HL-60 (cell line): ENCODE measurements at places on chromosomes 11 and 22.

- DNase-seq = no peak
Observed at GRCh38 chr11:64456509-64457320, 97.8 kb downstream of the RPS6KA4 start.

GRCh38 chr11:114128399-114128798, 68.9 kb downstream of the ZBTB16 start:
- DNase-seq = no peak

DNA sequence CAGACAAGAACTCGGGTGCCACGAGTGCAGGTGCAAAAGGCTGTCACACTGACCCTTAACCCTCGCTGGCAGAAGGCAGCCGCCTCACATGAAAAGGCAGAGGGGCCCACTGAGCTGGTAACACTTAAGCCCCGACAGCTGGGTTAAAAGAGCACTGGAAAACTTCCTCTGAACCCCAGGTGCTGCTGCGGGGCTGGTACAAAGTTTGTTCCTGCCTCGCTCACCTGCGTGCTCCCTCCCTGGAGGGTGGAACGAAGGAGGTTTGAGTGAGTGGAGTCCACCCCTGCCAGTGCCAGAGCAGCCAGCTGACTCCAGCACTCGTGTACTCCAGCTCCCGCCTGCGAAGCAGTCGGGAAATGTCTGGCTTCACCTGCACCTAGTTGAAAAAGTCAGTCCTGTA, 12.6 kb downstream of the SULT4A1 start:
- DNase-seq = no peak

- DNase-seq = peak; percentile 37
Observed at GRCh38 chr11:68837583-68838571, 3.8 kb downstream of the CPT1A start.

DNA sequence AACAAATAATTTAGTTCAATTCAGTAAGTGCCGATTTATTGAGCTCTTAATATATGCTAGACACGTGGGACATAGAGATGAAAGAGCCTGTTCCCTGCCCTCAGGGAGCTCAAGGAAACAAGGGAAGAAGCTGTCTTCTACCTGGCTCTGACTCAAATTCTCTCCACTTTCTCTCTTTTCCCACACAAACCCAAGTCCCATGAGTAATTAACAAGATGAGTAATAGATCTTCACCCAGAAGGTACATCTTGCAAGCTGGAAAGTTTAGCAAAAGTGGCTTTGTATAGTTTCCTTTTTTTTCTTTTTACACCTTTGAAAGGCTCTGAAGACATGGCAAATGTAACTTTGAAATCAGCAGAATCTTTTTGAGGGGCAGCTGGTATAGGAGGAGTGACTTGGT, 48.2 kb upstream of the CHST1 start:
- no peak for DNase-seq

DNA sequence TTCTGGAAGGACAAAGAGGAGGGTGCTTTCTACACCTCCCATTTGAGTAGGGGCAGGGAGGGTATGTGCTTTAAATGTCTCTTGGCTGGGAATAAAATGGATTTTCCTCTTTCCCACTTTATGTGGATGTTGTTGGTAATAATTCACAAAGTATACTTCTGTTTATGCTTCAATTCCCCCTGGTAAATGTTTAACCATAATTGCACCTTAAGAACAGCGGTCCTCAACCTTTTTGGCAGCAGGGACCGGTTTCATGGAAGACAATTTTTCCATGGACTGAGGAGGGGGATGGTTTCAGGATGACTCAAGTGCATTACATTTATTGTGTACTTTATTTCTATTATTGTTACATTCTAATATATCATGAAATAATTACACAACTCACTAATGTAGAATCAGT, 4.0 kb upstream of the TP53AIP1 start:
- no peak for DNase-seq

GRCh38 chr11:68930991-68931855, 27.5 kb downstream of the IGHMBP2 start:
- DNase-seq = no peak

DNA sequence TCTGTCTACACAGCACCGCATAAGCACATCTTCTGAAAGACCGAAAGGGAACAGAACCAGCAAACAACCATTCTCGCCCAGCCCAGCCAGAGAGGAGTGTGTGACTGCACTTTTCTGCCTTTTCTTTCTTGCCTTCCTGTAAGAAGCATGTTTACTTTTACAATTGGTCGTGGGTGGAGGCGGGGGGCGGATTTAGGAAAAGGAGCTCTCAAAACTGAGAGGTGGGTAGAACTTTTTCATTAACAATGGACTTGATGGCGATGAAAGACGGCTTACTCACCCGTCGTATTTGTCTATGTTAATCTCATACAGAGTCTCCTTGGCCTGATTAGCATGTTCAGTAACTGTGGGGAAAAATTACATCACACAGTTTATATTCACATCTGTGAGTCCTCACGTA, 27.2 kb downstream of the CERK start:
- DNase-seq = no peak

DNA sequence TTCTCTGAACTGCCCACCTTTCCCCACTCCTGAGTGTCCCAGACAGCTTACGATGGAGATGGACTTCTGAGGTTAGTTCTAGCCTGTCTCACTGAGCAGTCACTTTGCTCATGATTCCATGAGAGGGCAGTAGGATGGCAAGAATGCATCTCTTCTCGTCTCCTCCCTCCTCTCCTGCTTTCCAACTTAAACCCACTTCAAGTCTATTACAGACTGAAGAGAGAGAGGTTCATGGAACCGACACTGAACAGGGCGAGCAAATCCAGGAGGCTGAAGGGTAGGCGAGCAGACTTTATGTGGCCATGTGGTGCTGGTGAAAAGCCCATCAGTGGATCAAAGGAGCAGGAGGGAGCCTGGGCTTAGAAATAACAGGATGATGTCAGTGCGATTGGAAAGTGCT, 38.6 kb downstream of the CEP164 start:
- DNase-seq = no peak

DNA sequence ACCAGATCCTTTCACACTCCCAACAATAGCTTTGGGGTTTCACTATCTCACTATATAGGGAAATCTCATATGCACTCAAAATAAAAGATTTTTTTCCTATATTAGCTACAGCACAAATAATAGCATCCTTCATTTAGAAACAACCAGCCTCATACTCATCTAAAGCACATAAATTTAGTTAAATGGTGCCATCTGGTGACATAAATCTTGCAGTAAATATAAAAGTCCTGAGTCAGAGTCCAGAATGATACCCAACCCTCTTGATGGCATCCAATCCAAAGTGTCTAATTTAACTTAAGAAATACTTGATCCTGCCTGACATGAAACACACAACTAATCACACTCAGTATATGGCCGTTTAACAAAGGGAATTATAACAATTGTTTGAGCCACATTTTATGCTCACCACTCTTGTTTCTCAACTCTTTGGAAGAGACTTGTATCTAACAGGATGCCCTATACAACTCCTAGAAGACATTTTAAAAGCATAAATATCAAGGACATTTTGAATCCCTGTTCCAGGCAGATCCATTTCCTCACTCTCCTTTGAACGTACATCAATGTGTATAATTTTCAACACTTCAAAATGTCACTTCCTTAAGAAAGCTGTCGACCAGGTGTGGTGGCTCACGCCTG, 36.2 kb downstream of the DLG2 start:
- DNase-seq = no peak

GRCh38 chr11:1603629-1604028, 4.6 kb downstream of the KRTAP5-3 start:
- no peak for DNase-seq

- DNase-seq = no peak
Observed at GRCh38 chr11:110712659-110713448, 617 bp upstream of the ARHGAP20 start.

GRCh38 chr11:1518301-1518700, 31.7 kb upstream of the MOB2 start:
- no peak for DNase-seq

GRCh38 chr11:120703358-120704152, 192.0 kb downstream of the GRIK4 start:
- no peak for DNase-seq

GRCh38 chr11:95066716-95067038, at the start of gene SRSF8:
Gene SRSF8, plus strand, starts transcription at chr11:95066919. Its CDS starts 308 bp downstream, at chr11:95067227.
- no peak for DNase-seq

GRCh38 chr11:2306452-2306823, 4.6 kb downstream of the TSPAN32 start:
- DNase-seq = no peak

- DNase-seq = no peak
Observed at GRCh38 chr11:127448101-127448500, 447.5 kb upstream of the KIRREL3 start.

DNA sequence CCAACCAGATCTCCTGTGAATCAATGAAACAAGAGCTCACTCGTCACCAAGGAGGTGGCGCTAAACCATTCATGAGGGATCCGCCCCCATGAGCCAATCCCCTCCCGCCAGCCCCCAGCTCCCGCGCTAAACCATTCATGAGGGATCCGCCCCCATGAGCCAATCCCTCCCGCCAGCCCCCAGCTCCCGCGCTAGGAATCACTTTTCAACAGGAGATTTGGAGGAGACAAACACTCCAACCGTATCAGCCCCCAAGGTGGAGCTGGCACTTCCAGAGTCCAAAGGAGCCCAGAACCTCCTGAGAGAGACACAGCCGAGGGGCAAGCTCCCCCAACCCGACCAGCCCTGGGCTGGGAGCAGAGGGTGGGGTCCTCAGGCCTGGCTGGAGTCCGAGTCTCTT, 40.9 kb upstream of the PRR5 start:
- no peak for DNase-seq

- no peak for DNase-seq
Observed at GRCh38 chr11:15091625-15092024, 18.2 kb downstream of the CALCB start.

DNA sequence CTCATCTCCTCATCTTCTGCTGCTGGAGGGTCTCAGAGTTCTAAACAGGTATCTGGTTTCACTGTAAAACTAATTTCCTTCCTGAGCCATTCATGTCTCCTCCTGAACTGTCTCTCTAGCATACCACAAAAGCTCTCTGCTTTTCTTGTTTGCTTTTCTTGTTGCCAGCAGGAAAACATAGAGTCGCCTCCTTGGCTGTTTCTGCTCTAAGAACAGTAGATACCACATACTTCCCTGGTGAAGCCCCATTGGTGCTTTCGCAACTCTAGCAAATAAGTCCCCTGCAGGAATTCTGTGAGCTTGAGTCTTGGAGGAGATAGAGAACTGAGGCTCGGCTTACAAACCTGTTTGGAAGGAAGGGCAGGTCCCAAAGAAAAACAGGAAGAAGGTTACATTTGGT, 7.0 kb downstream of the DIXDC1 start:
- no peak for DNase-seq

- peak; percentile 85 for DNase-seq
Observed at GRCh38 chr11:65420979-65421793, 1.4 kb upstream of the NEAT1 start.

- DNase-seq = no peak
Observed at GRCh38 chr11:118998388-118998717, 415 bp downstream of the CENATAC start.

DNA sequence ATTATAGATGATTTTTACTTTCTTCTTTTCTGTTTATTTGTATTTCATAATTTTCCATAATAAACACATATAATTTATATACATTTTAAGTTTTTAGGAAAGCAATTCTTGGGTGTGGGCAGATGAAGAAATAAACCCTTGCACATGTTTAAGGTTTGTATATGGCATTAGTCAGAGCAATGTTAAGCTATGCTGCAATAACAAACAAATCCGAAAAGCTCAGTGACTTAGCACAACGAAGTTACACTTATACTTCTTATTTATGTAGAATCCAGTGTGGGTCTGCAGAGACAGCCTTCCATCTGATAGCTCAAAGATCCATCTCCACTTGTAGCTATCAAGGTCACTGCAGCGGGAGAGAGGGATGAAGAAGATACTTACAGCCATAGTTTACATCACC, 68.5 kb upstream of the BARX2 start:
- DNase-seq = no peak

DNA sequence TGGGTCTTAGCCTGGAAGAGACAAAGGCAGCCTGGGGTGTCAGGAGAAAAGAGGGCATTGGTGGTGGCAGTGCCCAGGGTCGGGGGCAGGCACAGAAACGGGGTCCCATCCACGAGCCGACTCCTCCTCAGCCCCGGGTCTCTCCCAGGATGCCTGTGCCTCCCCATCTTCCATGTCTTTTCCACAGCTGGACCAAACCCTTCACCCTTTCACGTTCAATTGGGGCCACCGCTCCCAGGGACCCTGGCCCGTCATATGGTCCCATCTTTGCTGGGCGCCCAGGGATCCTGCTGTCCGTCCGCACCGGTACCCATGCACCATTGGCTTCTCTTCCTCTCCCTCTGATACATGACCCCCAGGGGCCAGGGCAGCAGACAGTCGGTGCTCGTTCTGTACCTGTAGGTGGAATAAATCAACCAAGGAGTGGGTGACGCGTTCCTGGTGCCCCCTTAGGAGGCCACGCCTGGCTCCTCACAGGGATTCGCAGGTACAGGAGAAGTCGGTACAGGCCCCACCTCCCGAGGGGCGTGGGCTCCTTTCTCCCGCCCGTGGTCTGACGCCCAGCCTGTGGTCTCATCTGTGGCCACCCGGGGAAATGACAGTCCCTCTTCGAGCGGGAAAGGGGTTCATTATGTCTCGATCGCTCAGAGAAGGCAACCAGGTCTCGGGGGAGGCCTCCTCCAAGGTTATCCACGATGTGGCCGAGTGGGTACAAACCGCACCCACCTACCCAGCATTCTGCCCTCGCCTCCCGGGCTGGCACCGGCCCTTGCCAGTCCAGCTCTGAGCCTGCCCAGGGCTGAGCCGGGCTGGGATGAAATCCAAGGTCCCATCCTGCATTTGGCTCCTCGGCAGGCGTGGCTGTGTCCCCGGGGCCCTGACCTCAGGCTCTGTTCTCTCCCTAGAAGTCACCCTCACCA, 1493.6 kb downstream of the BRD1 start:
- DNase-seq = no peak

DNA sequence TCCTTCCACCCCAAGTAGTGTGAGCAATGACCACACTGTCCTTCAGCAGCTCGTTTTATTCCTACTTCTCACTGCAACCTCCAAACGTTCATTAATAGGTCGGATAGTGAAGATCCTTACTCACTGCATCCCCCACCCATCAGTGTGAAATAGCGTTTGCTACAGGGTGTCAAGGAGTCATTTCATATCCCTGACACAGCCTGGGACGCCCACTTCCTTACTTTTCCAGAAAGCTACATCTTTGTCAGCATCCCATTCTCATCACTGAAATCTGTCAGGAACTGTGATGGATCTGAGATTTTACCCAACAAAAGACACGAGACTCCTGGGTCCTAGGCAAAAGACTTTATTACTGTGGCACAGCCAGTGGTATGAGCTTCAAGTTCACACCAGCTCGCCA, 592.4 kb downstream of the NTM start:
- DNase-seq = no peak

DNA sequence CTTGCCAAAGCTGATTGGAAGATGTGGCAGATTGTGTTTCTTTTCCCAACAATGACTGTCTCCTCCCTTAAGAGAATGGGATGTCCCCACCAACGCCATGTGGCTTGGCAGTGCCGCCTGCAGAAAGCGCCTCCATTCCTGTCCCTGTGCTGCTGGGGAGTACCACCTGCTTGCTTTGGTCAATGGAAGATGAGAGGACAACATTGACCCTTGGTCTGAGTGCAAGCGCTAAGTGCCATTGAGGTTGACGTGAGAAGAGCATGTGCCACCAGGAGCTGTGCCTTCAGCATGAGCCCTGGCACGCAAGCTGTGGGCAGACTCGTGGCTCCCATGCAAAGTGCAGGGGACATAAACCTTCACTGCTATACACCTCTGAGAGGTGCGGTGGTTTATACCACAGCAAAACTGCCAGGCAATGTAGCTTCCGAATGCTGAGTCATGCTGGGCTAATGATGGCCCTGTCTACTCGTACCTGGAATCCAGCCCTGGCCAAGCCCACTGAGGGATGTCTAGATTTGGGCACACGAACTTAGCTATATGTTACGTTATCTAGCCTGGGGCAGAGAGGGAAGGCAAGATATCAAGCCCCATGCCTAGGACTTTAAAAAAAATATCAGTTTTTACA, 41.9 kb downstream of the MYEOV start:
- DNase-seq = no peak
